ENCODE measurements at places on chromosomes 5 and 9.

GRCh38 chr5:82255844-82256243, 22.3 kb downstream of the RPS23 start:
- no peak overlapping the region for H3K4me3 ChIP-seq
- H3K36me3 ChIP-seq: no peaks in the 10 kb centered on the region
- no peak overlapping the region for H3K27ac ChIP-seq
- H3K27me3 ChIP-seq: no peaks in the 10 kb centered on the region

- H3K27me3 ChIP-seq: no peaks in the 10 kb centered on the region
- H3K27ac ChIP-seq: no peak overlapping the region
- no peaks in the 10 kb centered on the region for H3K36me3 ChIP-seq
- no peaks in the 10 kb centered on the region for H3K4me1 ChIP-seq
- H3K4me3 ChIP-seq: no peak overlapping the region
These were observed 376.0 kb upstream of the IRX2 start for GRCh38 chr5:3127423-3127911.

DNA sequence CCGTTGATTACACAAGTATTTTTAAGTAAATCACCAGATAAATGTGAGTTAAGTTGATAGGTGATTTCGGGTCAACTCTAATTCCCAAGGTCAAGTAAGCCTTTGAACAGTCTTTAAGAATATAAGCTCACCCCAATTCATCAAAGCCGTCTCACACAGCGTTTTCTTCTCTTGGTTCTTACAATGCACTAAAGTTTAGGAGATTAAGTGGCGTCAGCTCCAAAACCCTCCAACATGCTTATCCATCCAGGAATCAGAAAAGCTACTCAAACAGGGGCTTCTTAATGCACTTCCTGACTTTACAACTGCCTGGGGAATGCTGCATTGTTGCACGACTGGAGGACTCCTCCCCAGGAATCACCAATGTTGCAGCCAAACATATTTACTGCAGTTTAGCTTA, 206.2 kb upstream of the EFNA5 start:
- no peak overlapping the region for H3K4me3 ChIP-seq
- DNase-seq: no peak
- H3K4me1 ChIP-seq: peaks cover 7% of the 10 kb centered on the region
- no peaks in the 10 kb centered on the region for H3K27me3 ChIP-seq
- H3K36me3 ChIP-seq: peaks cover 3% of the 10 kb centered on the region

- H3K4me3 ChIP-seq: no peak overlapping the region
- peaks cover 22% of the 10 kb centered on the region for H3K27me3 ChIP-seq
- H3K27ac ChIP-seq: no peak overlapping the region
- H3K36me3 ChIP-seq: no peaks in the 10 kb centered on the region
These were observed 194.4 kb downstream of the RGS3 start for GRCh38 chr9:113657765-113658544.

DNA sequence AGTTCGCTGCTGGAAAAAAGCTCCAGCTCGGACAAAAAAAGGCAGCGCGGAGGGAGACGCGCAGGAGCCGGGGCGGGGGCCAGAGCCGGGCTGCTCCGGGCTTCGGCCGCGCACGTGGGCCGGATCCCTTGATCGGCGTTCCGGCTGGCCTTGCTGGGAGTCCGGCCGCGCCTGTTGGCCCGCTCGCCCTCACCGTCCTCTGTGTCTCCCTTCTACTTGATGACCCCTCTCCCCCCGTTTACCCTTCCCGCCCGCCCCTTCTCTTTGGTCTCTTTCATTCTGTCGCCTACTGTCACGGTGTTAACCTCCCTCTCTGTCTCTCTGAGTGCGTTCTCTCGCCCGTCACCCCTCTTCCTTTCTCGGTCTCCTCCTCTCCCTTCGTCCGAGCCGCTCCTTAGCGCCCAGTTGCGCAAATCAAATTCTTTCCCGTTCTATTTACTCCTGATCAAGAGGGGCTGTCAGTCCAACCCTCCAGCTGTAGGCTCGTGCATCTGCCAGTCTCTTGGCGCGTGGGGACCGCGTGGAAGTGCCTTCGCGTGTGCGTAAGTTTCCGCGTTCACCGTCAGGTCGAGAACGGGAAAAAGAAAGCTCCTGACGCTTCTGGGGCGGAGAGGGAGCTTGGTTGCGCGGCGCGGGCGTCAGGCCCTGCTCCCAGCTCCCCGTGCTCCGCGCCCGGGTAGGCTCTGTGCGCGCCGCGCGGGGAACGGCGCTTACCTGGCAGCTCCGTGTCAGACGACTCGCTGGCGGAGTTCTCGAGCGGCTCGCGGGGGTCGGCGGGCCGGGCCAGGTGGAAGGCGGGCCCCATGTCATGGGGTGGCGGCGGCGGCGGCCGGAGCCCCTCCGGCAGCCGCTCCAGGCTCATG, 798 bp downstream of the PITX1 start:
- H3K4me1 ChIP-seq: peaks cover 31% of the 10 kb centered on the region
- H3K36me3 ChIP-seq: no peaks in the 10 kb centered on the region
- H3K4me3 ChIP-seq: peak overlapping the region; percentile 85
- no peak for DNase-seq
- H3K27me3 ChIP-seq: peaks cover 81% of the 10 kb centered on the region

DNA sequence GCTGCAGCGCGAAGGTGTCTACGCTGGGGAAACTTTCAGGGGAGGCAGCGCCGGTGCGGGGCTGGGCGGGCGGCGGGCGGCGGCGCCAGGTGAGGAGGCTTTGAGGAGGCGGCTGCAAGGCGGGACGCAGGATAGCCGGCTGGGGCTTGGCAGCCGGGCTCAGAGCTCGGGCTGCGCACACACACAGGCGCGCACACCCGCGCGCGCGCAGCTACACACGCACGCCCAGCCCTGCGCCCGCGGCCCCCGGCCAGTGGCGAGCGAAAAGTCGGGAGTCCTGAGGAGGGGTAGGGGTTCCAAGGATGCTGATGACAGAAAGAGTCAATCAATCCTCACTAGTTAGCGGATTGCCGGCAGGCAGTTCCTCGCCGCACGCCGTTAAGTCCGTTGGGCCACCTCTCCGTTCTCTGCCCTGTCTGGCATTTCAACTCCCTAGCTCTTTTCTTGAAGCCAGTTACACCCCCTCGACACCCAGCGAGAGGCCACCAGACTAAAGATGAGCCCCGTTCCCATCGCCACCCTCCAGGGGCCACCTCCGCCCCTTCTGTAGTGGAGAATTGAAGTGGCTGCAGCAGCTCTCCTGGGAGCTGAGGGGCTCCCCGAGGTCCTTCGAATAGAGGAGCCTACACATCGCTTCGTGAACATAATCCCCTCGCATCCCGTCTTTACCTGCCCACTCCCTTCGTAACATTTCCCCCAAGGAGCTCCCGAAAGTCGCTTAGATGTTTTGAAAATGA, 1640.3 kb upstream of the C9orf72 start:
- DNase-seq: no peak
- no peaks in the 10 kb centered on the region for H3K36me3 ChIP-seq
- peak within 1 kb of the TSS; percentile 18 for H3K4me3 ChIP-seq
- H3K4me1 ChIP-seq: peaks cover 3% of the 10 kb centered on the region
- no peak within 1 kb of the TSS for H3K27ac ChIP-seq
- H3K27me3 ChIP-seq: peaks cover 44% of the 10 kb centered on the region

DNA sequence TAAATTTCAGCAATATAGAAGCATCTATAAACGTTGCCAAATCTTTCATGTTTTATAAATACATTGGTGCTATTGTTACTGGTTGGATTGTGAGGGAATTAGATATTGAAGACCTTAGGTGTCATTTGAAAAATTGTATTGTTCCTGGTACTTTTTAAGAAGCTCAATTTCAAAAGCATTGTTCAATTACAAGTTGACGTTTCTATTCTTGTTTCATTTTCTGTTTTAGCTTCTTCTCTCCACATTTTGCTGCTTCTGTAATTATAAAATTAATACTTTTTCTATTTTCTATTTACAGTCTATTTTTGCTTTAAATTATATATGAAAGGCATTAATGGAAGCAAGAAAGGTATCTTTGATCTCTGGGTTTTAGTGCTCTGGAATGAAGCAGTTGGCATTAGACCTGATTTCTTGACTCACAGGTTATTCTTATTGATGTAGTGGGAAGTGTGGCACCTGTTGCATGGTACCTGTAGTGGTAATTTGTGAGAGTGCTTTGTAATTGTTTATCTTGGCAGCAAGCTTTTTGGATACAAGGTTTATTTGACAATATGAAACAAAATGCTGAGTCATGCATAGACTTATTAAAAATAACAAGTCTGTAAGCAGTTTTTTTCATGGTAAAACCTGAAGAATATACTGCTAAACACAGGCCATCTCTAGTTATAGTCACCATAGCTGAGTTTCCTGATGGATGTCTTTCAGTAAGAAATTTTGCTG, 13.2 kb downstream of the MACIR start:
- H3K36me3 ChIP-seq: peaks cover 13% of the 10 kb centered on the region
- peak overlapping the region; percentile 55 for H3K4me3 ChIP-seq
- H3K27me3 ChIP-seq: no peaks in the 10 kb centered on the region
- H3K27ac ChIP-seq: peak overlapping the region; percentile 28
- no peak for DNase-seq

DNA sequence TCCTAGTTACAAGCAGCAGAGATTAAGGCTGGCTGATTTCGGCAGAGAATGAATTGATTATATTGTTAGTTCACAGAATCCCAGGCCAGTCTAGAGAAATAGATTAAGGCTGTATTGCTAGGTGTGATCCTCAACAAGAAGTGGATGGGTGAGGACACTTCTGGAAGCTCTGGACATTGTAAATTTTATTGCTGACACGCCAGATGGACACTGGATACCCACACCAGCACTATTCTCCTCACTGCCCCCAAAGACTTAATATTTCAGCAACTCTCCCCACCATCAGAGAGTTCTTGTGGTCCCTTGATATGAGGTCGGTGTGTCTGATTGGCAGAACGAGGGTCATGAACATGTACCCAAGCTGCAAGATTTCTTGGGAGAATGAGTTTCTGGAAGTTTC, 171.6 kb upstream of the EGFLAM start:
- no peaks in the 10 kb centered on the region for H3K4me1 ChIP-seq
- no peaks in the 10 kb centered on the region for H3K27me3 ChIP-seq
- DNase-seq: no peak

DNA sequence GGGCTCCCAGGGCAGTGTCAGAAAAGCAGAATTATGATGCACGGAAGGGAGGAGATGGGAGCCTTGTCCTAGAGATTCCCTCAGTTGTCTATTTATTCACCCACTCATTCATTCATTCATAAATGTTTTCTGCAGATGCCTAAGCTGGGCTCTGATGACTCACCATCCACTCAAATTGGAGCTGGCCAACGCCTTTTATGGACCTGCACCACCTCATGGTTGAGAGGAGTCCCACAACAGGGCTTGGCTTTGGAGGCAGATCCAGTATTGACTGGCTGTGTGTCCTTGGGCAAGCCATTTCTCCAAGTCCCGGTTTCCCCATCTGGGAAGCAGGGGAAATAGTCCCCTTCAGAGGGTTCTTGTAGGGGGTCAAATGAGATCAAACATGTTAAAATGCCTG, 227.8 kb downstream of the MELK start:
- no peaks in the 10 kb centered on the region for H3K36me3 ChIP-seq
- H3K27ac ChIP-seq: no peak overlapping the region
- H3K4me1 ChIP-seq: no peaks in the 10 kb centered on the region

GRCh38 chr5:116730706-116731105, 156.1 kb upstream of the SEMA6A start:
- H3K27me3 ChIP-seq: no peaks in the 10 kb centered on the region
- no peak overlapping the region for H3K4me3 ChIP-seq
- no peaks in the 10 kb centered on the region for H3K4me1 ChIP-seq
- no peak overlapping the region for H3K27ac ChIP-seq
- no peaks in the 10 kb centered on the region for H3K36me3 ChIP-seq

DNA sequence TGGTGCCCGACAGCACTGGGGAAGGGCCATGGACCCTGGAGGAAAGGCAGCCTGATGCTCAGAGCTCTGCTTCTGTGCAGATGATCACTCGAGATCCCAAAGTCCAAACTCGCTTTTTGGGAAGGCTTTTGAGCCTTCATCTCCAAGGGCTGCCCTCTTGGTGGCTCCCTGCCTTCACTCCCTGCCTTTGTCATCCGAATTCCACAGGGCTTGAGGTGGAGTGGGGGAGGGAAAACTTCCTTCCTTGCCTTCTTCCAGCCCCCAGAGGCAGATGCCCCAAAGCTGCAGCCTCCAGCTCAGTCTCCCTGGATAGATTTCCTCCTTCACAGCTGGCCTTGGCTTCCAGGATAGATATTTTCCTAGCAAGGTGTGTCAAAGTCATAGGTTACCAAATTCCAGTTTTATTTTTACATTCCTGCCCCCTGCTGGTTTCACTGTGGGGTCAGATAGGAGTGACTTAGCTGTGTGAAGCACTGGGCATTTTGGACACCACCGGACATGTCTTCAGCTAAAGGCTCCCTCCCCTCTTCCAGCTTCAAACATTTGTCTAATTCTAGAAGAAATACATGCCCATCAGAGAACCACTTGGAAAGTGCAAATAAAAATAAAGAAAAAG, 268.2 kb downstream of the HSPA4 start:
- no peaks in the 10 kb centered on the region for H3K27me3 ChIP-seq
- H3K4me3 ChIP-seq: no peak overlapping the region
- no peaks in the 10 kb centered on the region for H3K4me1 ChIP-seq
- H3K27ac ChIP-seq: no peak overlapping the region
- DNase-seq: no peak
- no peaks in the 10 kb centered on the region for H3K36me3 ChIP-seq

- no peak for DNase-seq
- H3K27me3 ChIP-seq: no peaks in the 10 kb centered on the region
- no peak overlapping the region for H3K4me3 ChIP-seq
- H3K4me1 ChIP-seq: peaks cover 2% of the 10 kb centered on the region
- H3K27ac ChIP-seq: no peak overlapping the region
- H3K36me3 ChIP-seq: no peaks in the 10 kb centered on the region
These were observed 120.2 kb downstream of the SEMA6A start for GRCh38 chr5:116454417-116454927.

GRCh38 chr5:146165460-146165859, 17.0 kb downstream of the LARS1 start:
- DNase-seq: no peak
- H3K4me1 ChIP-seq: peaks cover 4% of the 10 kb centered on the region
- peaks cover 63% of the 10 kb centered on the region for H3K36me3 ChIP-seq
- no peaks in the 10 kb centered on the region for H3K27me3 ChIP-seq
- H3K27ac ChIP-seq: no peak overlapping the region

- no peak for DNase-seq
- H3K27ac ChIP-seq: no peak overlapping the region
- no peaks in the 10 kb centered on the region for H3K36me3 ChIP-seq
- no peaks in the 10 kb centered on the region for H3K4me1 ChIP-seq
- H3K4me3 ChIP-seq: no peak overlapping the region
These were observed 59.2 kb downstream of the CDH18 start for GRCh38 chr5:19928562-19929421.

- no peak overlapping the region for H3K27ac ChIP-seq
- no peak overlapping the region for H3K4me3 ChIP-seq
- no peaks in the 10 kb centered on the region for H3K4me1 ChIP-seq
- H3K36me3 ChIP-seq: no peaks in the 10 kb centered on the region
- H3K27me3 ChIP-seq: no peaks in the 10 kb centered on the region
These were observed 299.2 kb downstream of the BNC2 start for GRCh38 chr9:16571127-16571802.

DNA sequence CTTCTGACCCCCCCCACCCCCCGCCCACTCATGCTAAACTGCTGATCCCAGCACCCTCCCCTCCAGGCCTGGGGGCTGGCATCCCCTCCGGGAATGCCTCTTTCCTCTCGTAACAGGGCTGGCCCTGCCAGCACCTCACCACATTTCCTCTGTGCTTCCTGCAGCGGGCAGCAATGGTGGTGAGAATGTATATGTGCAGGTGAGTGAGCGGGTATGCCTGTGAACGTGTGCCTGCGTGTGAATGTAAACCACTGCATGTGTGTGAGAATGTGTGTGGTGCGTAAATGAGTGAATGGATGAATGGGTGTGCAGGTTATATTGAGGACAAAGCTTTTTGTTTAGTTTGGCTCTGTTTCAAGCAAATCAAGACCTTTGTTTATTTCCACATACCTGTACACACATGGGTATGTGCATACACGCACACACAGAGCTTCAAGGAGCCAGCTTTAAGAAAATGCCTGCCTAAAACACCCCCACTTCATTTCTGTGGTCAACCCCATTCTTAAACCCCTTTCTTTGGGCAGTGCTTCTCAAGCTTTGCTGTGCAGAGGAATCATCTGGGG, 95.7 kb upstream of the SHB start:
- peaks cover 1% of the 10 kb centered on the region for H3K4me1 ChIP-seq
- no peak overlapping the region for H3K4me3 ChIP-seq
- H3K36me3 ChIP-seq: no peaks in the 10 kb centered on the region
- peaks cover 2% of the 10 kb centered on the region for H3K27me3 ChIP-seq
- DNase-seq: no peak

Data from T-helper 2 cell treated with Interferon-gamma antibody and Interleukin-4, amounts not matched to agents 5 μg/mL and 100 μg/mL, for 36 hours (primary cell).